ENCODE measurements at places on chromosomes 7 and 10. TPM values are rescaled to one million over a fixed set of nuclear protein-coding genes. Genes with fewer than 3 reads are reported as not detected.

GRCh38 chr7:96203786-96204185, 118.1 kb downstream of the SLC25A13 start:
- no peak for DNase-seq
- no peaks in the 10 kb centered on the region for H3K36me3 ChIP-seq
- H3K27ac ChIP-seq: no peak overlapping the region
- no peaks in the 10 kb centered on the region for H3K27me3 ChIP-seq
- H3K4me3 ChIP-seq: no peak overlapping the region

The ADRA2A gene
- 0.11 TPM for total RNA-seq

DNA sequence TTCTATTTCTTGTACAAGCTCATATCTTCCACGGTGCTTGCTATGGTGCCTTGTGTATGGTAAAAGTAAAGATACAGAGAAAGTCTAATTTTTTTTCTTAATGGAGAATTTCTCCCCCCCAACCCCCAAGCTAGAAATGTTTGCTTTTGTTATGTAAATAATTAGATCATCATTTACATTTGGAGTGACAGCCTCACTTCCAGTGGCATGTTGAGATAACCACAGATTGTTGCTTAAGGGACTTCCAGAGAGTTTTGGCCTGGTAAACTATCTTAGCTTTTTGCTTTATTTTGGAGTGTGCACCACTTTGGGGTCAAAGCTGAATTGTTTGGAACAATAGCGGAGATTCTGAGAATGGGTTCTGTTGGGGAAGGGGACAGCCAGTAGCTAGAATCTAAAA, 129.7 kb downstream of the ZNF365 start:
- DNase-seq: no peak
- H3K4me1 ChIP-seq: no peaks in the 10 kb centered on the region
- no peaks in the 10 kb centered on the region for H3K36me3 ChIP-seq
- H3K4me3 ChIP-seq: no peak overlapping the region
- H3K27me3 ChIP-seq: no peaks in the 10 kb centered on the region
- no peak overlapping the region for H3K27ac ChIP-seq

DNA sequence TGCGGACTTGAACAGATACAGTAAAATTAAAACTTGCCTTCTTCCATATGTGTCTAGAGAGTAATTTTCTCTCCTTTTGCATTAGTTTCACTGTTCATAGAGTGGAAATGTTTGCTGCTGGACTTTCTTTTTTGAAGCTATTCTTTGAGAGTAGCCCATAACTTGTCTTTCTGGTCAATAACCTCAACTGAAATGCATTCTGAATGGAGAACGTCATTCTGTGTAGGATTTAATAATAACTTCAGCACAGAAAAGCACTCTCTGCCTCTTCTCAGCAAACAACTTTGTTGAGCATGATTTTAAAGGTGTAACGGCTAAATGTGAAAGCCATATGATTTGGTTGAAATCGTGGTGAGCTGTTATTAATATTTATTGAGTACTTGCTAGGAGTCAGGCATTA, 111.8 kb downstream of the CUX1 start:
- no peaks in the 10 kb centered on the region for H3K27me3 ChIP-seq
- peak overlapping the region; percentile 3 for H3K27ac ChIP-seq
- H3K36me3 ChIP-seq: no peaks in the 10 kb centered on the region
- H3K4me3 ChIP-seq: no peak overlapping the region

The PLAC9 gene
- not detected for total RNA-seq

The STRIP2 gene
- total RNA-seq: 38.9 TPM

DNA sequence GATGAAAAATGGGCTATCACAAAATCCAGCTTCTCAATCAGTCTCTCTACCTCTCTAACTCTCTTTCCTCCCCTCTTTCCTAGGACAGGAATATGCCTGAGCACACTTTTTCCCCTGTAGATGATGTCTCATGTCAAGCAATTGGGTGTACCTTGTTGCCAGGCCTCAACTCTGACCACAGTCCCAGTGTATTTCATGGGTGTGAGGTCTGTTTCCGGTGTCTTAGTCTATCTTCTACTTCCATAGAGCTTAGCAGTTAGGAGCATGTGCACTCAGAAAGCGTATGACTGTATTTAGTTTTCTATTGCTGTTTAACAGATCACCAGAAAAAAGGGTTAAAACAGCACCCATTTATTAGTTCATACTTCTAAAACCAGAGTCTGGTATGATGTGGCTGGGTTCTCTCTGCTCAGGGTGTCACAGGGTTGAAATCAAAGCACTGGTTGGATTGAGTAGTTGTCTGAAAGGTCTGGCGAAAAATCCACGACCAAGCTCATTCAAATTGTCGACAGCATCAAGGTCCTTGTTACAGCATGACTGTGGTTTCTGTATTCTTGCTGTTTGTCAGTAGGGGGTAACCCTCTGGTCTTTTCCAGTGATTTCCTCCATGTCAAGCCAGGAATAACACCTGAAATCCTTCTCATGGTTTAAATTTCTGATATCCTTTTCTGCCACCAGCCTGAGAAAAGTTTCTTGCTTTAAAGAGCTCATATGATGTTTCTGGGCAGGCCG, 130.0 kb downstream of the THSD7A start:
- H3K36me3 ChIP-seq: no peaks in the 10 kb centered on the region
- peak; percentile 36 for DNase-seq
- H3K27me3 ChIP-seq: no peaks in the 10 kb centered on the region
- H3K27ac ChIP-seq: peak overlapping the region; percentile 13

GRCh38 chr7:49852619-49853462, 79.4 kb downstream of the VWC2 start:
- no peak overlapping the region for H3K4me3 ChIP-seq
- peak; percentile 61 for DNase-seq
- H3K4me1 ChIP-seq: no peaks in the 10 kb centered on the region
- no peak overlapping the region for H3K27ac ChIP-seq
- no peaks in the 10 kb centered on the region for H3K27me3 ChIP-seq
- no peaks in the 10 kb centered on the region for H3K36me3 ChIP-seq

The TAS2R5 gene
- 1.1 TPM for total RNA-seq

GRCh38 chr10:129740532-129741279, 223.4 kb downstream of the EBF3 start:
- no peak for DNase-seq
- no peak overlapping the region for H3K4me3 ChIP-seq
- H3K36me3 ChIP-seq: no peaks in the 10 kb centered on the region

DNA sequence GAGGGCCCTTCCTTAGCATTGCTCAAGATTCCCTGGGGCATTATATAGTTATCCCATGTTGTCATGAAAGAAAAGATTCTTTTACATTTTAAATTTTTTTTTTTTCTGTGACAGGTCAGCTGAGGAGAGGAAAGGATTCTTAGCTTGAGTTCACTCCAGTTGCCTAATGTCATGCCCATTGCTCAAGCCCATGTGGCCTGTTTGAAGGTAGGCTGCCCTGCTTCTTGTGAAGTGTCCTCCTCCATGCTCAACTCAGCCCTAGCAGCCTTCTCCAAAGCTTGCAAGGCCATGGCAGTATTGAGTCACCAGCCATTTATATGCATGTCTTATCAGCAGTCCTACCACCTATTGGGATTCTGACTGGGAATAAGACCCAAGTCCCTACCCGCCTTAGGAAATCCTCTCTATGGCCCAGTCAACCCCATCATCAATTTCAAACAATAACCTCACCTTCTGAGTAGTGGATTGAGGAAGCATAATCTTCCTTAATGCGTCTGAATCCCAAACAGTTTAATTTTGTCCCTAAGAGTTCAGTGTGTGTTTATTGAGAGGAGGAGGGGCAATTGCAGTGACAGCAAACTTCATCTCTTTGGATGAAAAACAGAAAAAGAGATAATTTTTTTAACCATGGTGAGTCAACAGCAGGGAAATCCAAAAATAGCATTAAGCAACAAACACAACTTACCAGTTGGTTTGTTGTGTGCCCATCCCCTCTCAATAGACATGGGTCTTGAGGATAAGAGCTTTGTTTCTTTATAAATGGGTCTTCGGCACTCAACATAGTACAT, 38.6 kb upstream of the WASL start:
- H3K4me1 ChIP-seq: no peaks in the 10 kb centered on the region
- H3K4me3 ChIP-seq: no peak overlapping the region
- H3K36me3 ChIP-seq: no peaks in the 10 kb centered on the region

The STK31 gene
- 0.04 TPM for total RNA-seq

DNA sequence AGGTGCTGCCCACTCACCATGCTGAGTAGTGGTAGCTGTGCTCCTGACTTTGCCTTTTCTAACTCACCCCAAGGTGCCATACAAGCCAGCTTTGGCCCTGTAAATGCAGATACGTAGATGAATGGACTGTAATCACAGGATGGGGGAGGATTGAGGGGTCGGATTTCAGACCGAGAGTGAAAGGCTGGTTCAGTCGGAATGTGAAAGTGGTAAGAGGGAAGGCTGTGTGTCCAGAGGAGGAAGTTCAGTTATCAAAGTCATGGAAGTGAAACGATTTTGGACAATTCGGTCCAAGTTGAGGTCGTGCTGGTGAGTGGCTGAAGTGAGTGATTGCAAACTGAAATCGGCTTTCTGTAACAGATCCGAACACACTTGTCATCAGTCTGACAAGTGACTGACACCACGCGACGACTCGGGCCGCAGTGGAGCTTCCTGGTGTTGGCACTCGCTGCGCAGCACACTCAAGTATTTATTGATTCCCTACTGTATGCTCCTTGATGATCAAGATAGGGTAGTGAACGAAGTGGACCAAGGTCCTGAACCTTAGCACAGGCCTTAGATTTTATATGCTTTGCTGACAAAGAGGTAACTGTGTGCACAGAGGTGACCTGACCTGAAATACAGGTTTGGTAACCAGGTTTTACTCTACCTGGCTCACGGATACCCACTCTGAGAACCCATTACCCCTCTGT, 10.5 kb downstream of the ZNF282 start:
- peaks cover 50% of the 10 kb centered on the region for H3K36me3 ChIP-seq
- H3K27ac ChIP-seq: no peak overlapping the region
- no peaks in the 10 kb centered on the region for H3K4me1 ChIP-seq
- H3K4me3 ChIP-seq: no peak overlapping the region
- no peaks in the 10 kb centered on the region for H3K27me3 ChIP-seq

DNA sequence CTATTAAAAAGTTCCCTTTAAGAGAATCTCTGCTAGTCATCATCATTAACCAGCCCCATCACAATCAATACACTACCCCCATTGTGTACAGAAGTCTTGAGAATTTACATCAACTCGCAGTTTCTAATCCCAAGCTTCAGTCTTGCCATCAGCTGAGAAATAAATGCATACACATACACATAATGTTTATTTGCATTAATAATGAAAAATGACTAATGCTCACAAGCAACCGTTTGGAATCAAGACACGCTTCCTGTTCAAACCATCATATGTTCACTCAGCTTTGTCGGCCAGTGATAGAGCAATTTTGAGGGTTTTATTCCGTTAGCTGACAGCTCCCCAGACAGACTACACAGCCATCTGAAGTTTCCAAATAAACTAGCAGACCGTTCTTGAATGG, 287.1 kb downstream of the SFMBT2 start:
- H3K4me1 ChIP-seq: no peaks in the 10 kb centered on the region
- no peak for DNase-seq
- H3K27ac ChIP-seq: no peak overlapping the region
- H3K27me3 ChIP-seq: peaks cover 18% of the 10 kb centered on the region
- H3K4me3 ChIP-seq: no peak overlapping the region
- no peaks in the 10 kb centered on the region for H3K36me3 ChIP-seq

The CLDN15 gene
- total RNA-seq: 2.7 TPM

GRCh38 chr7:16298221-16298620, 123.1 kb downstream of the CRPPA start:
- H3K27me3 ChIP-seq: no peaks in the 10 kb centered on the region
- no peak overlapping the region for H3K4me3 ChIP-seq
- no peak overlapping the region for H3K27ac ChIP-seq
- H3K36me3 ChIP-seq: no peaks in the 10 kb centered on the region

GRCh38 chr10:132678436-132679216, 107.3 kb downstream of the NKX6-2 start:
- no peak overlapping the region for H3K4me3 ChIP-seq
- no peak overlapping the region for H3K27ac ChIP-seq
- DNase-seq: no peak
- H3K4me1 ChIP-seq: no peaks in the 10 kb centered on the region
- no peaks in the 10 kb centered on the region for H3K36me3 ChIP-seq
- H3K27me3 ChIP-seq: no peaks in the 10 kb centered on the region

- no peaks in the 10 kb centered on the region for H3K27me3 ChIP-seq
- no peaks in the 10 kb centered on the region for H3K36me3 ChIP-seq
- H3K4me1 ChIP-seq: no peaks in the 10 kb centered on the region
- H3K27ac ChIP-seq: no peak overlapping the region
- no peak for DNase-seq
- no peak overlapping the region for H3K4me3 ChIP-seq
Measured at GRCh38 chr7:131538813-131539179, 17.6 kb downstream of the PODXL start.

- no peak overlapping the region for H3K4me3 ChIP-seq
- H3K36me3 ChIP-seq: no peaks in the 10 kb centered on the region
- no peak for DNase-seq
- no peaks in the 10 kb centered on the region for H3K27me3 ChIP-seq
- H3K27ac ChIP-seq: peak overlapping the region; percentile 96
Measured at GRCh38 chr10:132422903-132423825, 26.2 kb downstream of the PWWP2B start.

GRCh38 chr10:100045592-100045991, 35.8 kb upstream of the DNMBP start:
- DNase-seq: peak; percentile 12
- no peaks in the 10 kb centered on the region for H3K4me1 ChIP-seq
- H3K27ac ChIP-seq: no peak overlapping the region
- no peak overlapping the region for H3K4me3 ChIP-seq
- no peaks in the 10 kb centered on the region for H3K36me3 ChIP-seq

The RAB19 gene
- total RNA-seq: 1.2 TPM

DNA sequence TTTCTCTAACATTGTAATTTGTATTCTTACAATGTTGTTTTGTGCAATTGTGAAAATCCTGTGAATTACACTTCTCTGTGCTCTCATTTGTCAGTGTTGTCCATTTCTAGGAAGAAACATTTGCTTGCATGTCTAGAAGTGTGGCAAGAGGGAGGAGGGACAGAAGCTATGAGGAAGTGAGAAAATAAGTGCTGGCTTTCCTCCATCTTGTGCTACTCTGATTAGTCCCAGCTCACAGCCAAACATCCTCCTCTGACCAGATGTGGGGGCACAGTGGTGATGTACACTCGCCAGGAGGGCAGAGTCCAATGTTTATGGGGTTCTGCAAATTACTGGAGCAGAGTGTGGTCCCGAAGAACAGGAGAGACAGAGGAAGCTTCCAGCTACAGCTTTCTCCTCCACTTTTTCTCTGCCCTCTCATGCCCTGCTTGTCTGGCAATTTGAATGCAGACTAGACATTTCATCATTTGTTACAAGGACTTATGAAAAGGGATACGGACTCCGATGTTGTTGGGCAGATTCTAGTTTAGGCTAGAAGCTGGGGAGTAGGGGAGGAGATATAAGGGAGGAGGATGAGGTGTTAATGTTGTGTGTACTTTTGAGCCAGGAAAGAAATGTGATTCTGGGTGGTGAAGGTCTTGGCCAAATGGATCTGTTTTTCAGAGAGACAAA, 131.0 kb upstream of the C1GALT1 start:
- no peaks in the 10 kb centered on the region for H3K4me1 ChIP-seq
- H3K27ac ChIP-seq: no peak overlapping the region
- no peaks in the 10 kb centered on the region for H3K27me3 ChIP-seq

- no peaks in the 10 kb centered on the region for H3K4me1 ChIP-seq
- H3K36me3 ChIP-seq: no peaks in the 10 kb centered on the region
- peak; percentile 20 for DNase-seq
- no peak overlapping the region for H3K27ac ChIP-seq
- H3K27me3 ChIP-seq: no peaks in the 10 kb centered on the region
- no peak overlapping the region for H3K4me3 ChIP-seq
Measured at GRCh38 chr7:42574685-42575084, 337.2 kb downstream of the C7orf25 start.

- H3K4me1 ChIP-seq: no peaks in the 10 kb centered on the region
- H3K27me3 ChIP-seq: no peaks in the 10 kb centered on the region
- no peaks in the 10 kb centered on the region for H3K36me3 ChIP-seq
- no peak for DNase-seq
- H3K4me3 ChIP-seq: no peak overlapping the region
Measured at GRCh38 chr10:129365767-129366402, 101.2 kb upstream of the MGMT start.

The ZNF503 gene
- total RNA-seq: 110 TPM

The CDNF gene
- total RNA-seq: 0.74 TPM

Data from cardiac muscle cell (in vitro differentiated cells and primary cell).